ENCODE measurements at places on chromosomes 12 and 14.

- ATAC-seq: no peak
These were observed 161.4 kb downstream of the STXBP6 start for GRCh38 chr14:24888532-24888931.

DNA sequence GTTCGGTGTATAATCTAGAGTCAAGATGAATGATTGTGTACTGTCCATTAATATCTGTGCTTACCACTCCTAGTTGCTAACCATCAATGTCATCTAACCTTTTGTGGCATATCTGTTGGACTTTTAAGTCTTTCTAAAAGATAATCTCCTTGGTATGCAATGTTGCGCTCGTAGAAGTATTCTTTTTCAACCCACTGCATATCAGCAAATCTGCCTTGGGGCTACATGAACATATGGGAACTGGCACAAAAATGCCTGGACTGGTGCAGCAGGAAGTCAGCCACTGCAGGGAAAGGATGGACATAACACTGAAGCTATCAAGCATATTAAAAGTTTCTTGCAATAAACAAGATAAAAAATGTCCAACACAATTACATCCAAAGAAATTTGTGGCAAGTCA is 124.3 kb upstream of the SLC38A4 start:
- ATAC-seq: no peak

GRCh38 chr12:85413266-85413665 is 133.2 kb downstream of the ALX1 start:
- no peak for ATAC-seq

DNA sequence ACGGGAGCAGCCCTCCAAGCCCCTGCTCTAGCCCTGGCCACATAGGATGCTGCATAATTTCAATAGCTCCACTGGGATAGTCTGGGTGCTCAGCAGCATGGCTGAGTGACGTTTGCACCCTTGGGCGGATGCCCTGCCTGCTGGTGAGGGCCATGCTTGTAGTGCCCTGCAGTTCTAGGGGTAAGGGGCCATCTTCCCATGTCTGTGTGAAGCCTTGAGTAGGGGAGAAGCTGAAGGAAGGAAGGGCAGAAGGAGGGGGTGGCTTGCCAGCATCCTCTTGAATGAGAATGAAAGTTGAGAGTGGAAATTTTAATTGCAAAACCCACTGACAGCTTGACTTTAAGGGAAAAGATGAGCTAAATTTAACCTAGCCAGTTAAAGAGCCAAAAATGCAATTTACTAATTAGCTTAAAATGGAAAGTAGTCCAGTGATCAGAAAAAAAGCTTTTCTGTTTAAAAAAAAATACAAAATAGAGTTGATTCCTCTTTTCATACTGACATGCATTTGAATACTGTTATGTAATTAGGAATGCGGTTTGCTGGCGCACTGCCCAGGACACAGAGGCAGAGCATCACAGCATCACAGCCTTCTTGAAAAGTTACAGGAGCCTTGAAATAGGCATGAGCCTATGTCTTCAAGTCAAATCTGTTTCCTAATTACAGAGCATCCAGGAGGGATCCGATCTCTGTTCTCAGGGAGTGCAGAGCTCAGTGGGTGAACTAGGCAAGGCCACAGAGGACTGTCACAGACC is 18.5 kb upstream of the EML1 start:
- ATAC-seq: no peak

GRCh38 chr14:22268875-22269274 is 320.1 kb downstream of the DAD1 start:
- peak; percentile 63 for ATAC-seq

- ATAC-seq: no peak
These were observed 118.4 kb upstream of the MYF6 start for GRCh38 chr12:80589077-80589476.

DNA sequence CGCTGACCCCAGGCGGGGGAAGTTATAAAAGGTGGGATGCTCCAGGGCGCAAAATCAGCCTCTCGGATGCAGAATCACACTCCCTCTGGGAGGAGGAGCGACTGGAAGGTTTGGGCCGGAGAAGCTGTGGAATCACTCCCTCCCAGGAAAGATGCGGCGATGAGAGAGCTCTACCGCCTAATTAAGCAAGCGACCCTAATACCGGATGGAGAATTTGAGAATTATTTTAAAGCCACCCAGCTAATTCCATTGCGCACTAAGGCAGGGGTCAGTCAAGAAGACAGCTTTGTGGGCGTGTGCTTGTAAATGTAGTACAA is 1.9 kb downstream of the COL2A1 start:
- no peak for ATAC-seq

DNA sequence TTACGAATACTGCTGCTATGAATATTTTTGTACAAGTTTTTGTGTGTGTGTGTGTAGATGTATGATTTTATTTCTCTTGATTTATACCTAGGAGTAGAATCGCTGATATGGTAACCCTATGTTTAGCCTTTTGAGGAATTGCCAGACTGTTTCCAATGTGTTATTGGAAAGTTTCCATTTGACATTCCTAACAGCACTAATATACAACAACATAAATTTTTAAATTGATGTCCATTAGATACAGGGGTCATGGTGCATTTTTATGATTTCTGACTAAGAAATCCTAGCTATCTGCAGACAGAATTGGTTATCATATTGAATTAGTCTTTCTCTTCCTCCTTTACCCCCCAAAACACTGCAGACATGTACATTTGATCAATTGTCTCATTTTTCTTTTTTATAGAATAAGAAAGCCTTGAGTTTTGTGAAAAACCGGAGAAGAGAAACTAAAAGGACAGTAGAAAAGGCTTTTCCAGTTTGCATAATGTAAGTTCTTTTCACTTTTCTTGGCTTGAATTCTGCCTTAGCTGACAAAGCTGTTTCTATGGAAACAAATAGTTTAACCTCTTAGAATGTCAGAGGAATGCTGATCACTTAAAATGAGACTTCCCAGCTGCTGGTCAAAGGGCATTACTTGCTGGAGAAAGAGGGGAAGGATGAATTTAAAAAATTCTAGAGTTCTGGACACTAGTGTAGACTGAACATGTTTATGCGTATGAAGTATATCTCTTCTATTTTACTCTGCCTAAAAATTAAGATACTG is 28.2 kb downstream of the PALS1 start:
- no peak for ATAC-seq

DNA sequence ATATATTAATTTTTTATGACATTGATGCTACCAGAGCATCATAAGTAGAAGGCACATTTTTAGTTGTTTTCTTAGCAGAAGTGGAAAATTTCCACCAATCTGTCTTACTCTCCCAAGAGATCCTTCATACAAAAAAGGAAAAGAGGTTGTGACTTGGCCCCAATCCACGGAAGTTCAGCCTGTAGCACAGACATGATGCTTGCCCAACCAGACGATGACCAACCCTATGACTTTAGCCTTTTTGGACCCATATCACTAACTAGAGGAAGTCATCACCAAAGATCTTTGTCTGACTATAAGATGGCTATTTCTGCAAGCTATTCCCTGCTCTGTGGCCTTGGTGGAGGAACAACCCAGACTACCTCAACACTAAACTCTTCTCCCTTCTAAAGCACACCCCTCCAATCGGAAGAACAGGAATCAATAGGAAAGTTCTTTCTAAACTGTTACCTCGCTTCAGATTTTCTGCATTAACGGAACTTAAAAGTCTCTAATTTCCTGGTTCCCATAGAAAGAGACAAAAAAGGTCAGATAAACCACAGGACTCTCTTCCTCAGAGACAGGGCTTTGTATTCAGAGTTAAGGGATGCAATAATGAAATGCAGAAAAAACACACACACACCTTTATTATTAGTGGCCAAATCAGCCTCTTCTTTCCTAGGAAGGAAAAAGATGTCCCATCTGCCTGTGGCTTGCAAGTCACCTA is 4.1 kb upstream of the RHOJ start:
- ATAC-seq: no peak

DNA sequence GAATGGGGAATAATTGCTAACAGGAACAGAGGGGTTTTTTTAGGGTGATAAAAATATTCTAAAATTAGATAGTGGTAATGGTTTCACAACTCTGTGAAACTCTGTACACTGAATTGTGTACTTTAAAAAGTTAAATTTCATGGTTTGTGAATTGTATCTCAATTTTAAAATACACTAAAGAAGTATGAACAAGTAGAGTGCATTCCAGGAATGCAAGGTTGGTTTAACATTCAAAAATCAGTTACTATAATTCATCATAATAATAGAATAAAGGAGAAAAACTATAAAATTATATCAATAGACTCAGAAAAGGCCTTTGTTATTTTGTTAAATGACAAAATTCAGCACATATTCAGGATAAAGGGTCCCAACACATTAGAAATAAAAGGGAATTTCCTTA is 11.1 kb upstream of the BATF start:
- ATAC-seq: no peak

GRCh38 chr12:112488257-112488876 is 69.6 kb downstream of the PTPN11 start:
- ATAC-seq: no peak

GRCh38 chr14:52154992-52155650 is 86.3 kb upstream of the NID2 start:
- no peak for ATAC-seq

- ATAC-seq: no peak
These were observed 399.6 kb downstream of the KCNH5 start for GRCh38 chr14:62645649-62646048.

DNA sequence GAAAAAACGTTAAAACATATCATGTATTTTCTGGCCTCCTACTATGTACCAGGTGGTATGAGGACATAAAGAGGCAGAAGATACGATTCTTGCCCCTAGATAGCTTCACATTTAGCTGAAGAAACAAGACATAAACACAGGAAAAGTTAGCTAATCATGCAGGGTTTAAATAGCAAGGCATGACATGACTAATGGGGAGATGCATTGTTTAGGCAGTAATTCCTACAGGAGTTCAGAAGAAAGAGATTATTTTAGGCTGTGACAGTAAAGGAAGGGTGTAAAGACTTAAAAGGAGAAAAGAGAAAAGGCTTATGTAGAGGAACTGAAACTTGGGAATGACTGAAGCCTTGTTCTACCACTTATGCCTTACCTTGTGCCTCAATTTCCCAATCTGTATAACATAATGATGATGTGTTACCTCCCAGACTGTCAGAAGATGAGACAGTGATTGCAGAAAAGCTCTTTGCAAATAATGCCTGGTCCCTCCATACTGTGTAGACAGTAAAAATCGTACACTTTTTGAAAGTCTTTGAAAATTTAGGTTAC is 44.4 kb downstream of the PRKCH start:
- ATAC-seq: no peak

- no peak for ATAC-seq
These were observed 396.7 kb downstream of the NPAS3 start for GRCh38 chr14:33335366-33335765.

DNA sequence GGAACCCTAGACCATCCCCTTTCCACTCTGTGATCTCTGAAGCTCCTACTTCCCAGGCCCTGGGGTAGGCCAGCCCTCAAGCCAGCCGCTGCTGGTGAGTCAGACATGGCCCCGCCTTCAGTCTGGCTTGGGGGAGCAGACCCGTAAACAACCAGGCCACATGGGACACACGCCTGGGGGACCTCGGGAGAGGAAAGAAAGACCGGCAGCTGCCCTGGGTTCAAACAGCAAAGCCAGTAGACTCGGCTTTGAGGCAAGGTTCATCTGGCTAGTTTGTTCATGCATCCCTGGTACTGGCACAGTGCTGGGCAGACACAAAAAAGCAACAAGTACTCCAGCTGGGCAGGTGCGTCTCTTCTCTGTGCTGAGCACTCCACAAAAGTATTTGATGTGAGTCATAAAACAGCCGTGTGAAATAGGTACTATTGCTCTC is 101.9 kb downstream of the SETD3 start:
- ATAC-seq: no peak

- ATAC-seq: no peak
These were observed 163.7 kb downstream of the IPO8 start for GRCh38 chr12:30531731-30532678.

DNA sequence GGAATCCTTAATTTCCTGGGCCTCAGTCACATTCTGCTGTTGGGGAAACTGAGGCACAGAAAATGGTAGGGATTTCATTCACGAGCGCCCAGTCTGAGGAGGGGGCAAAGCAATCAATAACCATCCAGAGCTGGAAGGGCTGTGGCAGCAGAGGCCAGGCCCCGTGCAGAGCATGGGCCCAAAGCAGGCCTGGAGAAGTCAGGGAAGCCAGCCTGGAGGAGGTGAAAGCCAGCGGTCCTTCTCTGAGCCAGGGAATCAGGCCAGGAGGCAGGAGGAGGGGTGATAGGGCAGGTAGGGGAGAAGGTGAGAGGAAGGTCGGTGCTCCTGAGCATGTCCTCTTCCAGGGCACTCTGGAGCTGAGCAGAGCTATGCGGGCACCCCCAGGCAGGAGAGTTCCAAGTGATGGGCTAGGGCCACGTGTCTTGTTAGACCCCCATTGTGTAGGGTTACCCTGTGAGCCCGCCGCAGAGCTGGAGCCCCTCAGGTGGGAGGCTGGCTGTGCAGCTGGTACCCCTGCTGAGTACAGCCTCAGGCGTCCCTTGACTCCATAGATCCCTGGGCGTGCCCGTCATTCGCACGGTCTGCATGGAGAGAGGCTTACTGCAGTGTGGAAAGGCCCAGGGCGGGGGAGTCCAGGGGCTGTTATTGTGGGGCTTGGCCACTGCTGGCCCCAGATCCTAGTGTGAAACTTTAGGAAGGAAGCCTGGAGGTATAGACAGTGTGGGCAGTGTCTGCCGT is 4.8 kb downstream of the TNFAIP2 start:
- ATAC-seq: no peak

DNA sequence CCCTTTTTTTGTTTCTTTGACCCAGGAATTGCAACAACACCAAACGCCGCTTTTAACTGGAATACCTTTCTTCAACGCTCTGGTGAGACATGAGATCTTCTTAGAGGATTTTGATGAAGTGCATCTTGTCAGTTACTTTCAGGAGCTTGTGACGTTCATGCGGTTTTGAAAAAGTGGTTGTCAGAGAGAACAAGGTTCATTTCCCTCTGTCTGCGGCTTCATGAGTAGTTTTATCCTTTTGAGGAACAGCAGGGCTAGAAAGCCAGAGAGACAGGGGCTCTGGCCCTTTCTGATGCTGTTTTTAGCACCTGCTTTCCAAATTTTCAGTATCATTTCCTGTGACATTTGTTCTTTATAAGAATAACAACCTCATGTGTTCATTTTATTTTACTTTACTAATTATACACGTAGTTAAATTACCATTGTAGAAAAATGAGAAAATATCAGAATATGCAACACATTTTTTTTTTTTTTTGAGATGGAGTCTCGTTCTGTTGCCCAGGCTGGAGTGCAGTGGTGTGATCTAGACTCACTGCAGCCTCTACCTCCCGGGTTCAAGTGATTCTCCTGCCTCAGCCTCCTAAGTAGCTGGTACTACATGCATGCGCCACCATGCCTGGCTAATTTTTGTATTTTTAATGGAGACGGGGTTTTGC is 61.8 kb downstream of the GLT1D1 start:
- ATAC-seq: peak; percentile 69

GRCh38 chr12:113238309-113238708 is 17.0 kb downstream of the TPCN1 start:
- ATAC-seq: no peak

- ATAC-seq: no peak
These were observed 37.0 kb upstream of the MED13L start for GRCh38 chr12:116314477-116314876.

- ATAC-seq: no peak
These were observed 14.5 kb downstream of the ZNF839 start for GRCh38 chr14:102333795-102334705.

Measured in activated CD4-positive, CD25-positive, alpha-beta regulatory T cell treated with anti-CD3 and anti-CD28 coated beads, Interleukin-2, amount 50 U/mL, for 24 hours (primary cell).